Naive thymus-derived CD4-positive, alpha-beta T cell (primary cell): ENCODE measurements at places on chromosomes 7 and 10. TPM values are rescaled to one million over a fixed set of nuclear protein-coding genes. Genes with fewer than 3 reads are reported as not detected.

DNA sequence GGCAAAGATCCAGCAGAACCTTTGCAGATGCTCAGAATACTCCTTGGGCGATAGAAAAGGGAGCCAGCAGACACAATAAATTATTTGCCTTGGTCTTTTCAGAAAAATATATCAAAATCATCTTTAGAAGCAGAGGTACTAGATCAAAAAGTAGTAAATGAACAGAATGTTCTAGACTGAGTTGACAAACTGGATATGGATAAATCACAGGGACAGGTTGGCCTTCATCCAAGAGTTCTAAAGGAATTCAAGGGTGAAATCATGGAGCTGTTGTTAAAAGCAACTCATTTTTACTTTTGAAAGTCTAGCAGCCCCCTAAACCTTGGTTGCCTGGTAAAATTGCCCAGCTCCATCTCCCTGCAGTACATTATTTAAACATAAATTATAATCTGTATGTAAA, 99.1 kb downstream of the PLCE1 start:
- DNase-seq: no peak

DNA sequence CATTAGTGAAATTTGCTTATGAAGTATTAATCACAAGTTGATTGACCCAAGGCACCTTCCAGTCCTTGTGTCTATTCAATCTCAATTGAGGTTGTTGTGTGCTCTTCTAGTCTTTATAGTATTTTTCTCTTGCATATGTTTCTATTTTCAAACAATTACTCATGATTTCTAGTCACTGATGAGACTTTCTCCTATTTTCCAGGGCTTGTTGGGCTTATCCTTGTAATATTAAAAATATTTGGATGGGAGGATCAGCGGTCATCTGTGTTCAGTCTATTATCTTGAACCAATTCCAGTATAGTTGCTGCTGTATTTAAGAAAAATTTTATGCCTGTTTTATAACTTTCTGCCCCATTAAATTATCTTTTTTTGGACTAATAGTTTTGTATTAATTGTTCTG, 154.4 kb downstream of the PTEN start:
- DNase-seq: no peak

DNA sequence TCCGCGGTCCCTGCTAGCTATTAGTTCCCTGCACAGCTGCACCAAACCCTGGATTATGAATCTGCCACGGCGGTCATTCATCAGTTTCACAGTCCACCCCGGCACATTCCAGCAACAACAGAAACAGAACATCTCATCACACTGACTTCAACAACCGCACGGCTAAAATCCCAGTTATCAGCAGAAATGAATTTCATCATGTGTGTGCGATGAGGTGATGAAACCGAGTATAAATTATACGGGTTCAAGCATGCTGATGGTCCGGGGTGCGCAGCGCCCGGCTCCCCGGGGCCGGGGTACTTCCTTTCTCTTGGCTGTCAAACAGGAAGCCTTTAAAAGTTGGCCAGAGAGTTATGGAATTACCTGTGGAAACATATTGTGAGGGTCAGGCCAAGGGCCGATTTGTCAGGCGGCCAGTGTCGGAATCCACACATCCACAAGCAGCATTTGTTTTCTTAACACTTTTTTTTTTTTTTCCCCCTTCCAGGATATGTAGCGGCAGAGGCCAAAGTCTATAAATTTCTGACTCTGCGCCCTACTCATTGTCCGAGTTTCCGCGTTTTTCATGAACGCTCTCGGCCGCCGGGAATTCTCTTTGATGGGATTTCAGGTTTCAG, 420.9 kb upstream of the MGMT start:
- DNase-seq: no peak

- no peak for DNase-seq
Measured at GRCh38 chr10:76463111-76463510, 1031.7 kb downstream of the LRMDA start.

GRCh38 chr7:140609646-140610045, 31.0 kb downstream of the DENND2A start:
- DNase-seq: no peak

- no peak for DNase-seq
Measured at GRCh38 chr7:11336432-11336831, 362.8 kb downstream of the PHF14 start.

NAT16 gene
- total RNA-seq: not detected
